ENCODE measurements at places on chromosomes 11 and 22. TPM values are rescaled to one million over a fixed set of nuclear protein-coding genes. Genes with fewer than 3 reads are reported as not detected.

KRTAP5-10 gene
- not detected for total RNA-seq

C1QTNF5 gene
- not detected for total RNA-seq

PRR5L gene
- total RNA-seq = not detected

BTBD18 gene
- not detected for total RNA-seq

CRYBB3 gene
- not detected for total RNA-seq

CRYBB2 gene
- total RNA-seq = not detected

FIBP gene
- 97.3 TPM for total RNA-seq

PATE4 gene
- total RNA-seq = not detected

PARVG gene
- 8.6 TPM for total RNA-seq

RAG1 gene
- not detected for total RNA-seq

KCNK7 gene
- total RNA-seq = 0.68 TPM

PIWIL4 gene
- not detected for total RNA-seq
